Osteocyte (in vitro differentiated cells): ENCODE measurements at places on chromosomes 3 and 15. TPM values are rescaled to one million over a fixed set of nuclear protein-coding genes. Genes with fewer than 3 reads are reported as not detected.

FETUB gene
- total RNA-seq, result not detected in 2 replicates

DNA sequence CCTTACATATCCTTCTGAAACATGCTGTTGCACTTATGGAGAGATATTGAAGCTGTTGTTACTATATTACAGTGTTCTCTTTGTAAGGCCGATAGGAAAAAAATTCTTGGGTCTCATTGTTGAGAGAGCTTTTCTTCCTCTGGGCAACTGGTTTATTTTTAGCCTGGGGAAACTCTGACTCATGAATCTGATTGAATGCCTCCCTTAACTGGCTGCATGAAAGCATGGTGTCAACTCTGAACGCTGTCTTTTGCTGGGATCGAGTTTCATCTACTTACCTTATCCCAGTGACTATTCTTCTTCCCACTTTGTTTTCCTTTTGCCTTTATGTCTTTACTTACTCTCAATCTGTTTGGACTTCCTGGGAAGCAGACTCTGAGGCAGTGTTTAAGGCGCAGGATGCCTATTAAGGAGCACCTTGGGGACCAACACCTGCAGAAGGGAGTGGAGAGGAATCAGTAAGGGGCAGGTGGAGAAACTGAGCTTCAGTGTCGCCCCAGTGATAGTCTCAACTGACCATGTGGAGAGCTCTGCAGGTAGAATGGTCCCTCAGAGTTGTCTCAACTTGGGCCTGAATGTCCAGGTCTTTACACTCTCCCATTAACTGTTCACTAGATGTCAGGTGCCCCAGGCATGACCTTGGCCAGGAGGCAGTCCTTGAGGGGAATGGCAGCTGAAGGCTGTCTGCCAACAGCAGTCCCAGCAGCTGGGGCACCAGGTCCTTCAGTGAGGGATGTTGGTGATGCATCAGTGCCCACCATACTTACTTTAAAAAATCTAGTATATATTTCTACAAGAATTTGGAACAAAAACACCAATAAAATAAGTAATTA lies 88.9 kb upstream of the CCNL1 start:
- DNase-seq, result no peak
- H3K36me3 ChIP-seq, result no peaks in the 10 kb centered on the region
- no peak overlapping the region for H3K4me3 ChIP-seq
- H3K27me3 ChIP-seq, result no peaks in the 10 kb centered on the region
- peaks cover 29% of the 10 kb centered on the region for H3K4me1 ChIP-seq

GRCh38 chr3:64575211-64575844 lies 112.5 kb downstream of the ADAMTS9 start:
- no peak for DNase-seq
- no peak overlapping the region for H3K27ac ChIP-seq
- peaks cover 4% of the 10 kb centered on the region for H3K27me3 ChIP-seq
- H3K4me1 ChIP-seq, result peaks cover 3% of the 10 kb centered on the region

DNA sequence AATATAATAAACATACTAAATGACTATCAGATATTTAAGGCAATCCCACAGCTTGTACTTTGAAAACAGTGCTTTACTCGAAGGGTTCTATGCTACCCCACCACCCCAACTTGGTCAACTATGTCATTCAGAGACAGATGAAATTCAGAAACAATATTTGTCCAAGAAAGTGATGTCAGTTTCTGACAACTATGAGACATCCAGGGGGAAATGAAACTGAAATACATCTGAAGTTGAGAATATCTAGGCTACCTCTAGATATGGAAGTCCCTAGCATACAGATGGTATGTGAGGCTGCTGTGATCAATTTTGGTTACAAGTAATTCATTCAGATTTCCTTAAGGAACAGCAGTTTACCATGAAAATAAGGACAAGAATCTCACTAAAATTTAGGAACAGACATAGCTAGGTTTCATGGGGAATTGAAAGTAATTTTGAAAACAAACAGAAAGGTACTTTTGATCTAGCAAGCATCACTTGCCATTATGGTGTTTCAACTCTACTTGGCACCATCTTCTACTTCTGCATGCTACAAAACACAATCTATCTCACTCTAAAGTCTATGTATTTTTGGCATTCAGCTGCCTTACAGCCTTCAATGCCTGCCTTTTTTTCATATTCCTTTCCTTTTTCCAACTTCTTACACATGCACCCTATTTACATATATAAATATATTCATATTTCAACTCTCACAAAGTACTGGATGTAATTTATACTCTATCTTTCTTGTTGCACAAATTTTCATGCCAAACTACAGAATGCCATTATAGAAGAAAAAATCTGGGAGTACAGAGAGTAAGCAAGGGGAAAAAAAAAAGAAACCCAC lies 21.7 kb downstream of the ATG3 start:
- H3K27me3 ChIP-seq, result no peaks in the 10 kb centered on the region
- no peak for DNase-seq
- H3K4me1 ChIP-seq, result peaks cover 4% of the 10 kb centered on the region
- peaks cover 40% of the 10 kb centered on the region for H3K36me3 ChIP-seq
- H3K27ac ChIP-seq, result no peak overlapping the region
- no peak overlapping the region for H3K4me3 ChIP-seq
